HT1080 (cell line): ENCODE measurements at places on chromosomes 5 and 9. TPM values are rescaled to one million over a fixed set of nuclear protein-coding genes. Genes with fewer than 3 reads are reported as not detected.

DNA sequence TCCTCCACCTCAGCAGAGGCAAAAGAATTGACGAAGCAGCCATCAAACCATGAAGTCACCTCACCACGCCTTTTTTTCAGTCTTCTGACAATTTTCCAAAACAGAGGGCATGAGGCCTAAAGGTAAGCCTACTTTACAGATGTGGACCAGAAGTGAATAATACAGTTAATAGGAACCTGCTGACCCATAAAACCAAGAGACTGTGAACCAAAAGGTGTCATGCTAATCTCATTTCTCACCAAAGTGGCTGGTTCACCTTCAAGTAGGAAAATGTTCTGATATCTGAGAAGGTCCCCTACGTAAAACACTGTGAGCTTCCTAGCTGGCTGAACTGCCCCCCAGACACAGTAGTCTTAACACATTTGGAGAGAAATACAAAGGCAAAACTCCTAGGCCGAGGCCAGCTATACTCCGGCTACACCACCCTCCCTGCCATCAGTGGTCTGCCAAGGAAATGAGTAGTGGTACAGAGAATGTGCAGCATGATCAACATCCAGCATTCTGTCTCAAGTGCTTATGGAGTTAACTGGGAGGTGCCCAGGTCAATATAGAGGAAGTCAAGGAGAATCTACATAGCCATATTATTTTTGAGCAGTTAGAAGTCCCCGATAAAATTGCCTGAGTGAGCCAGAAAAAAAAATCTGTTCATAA, 19.3 kb upstream of the F2RL2 start:
- peak; percentile 74 for DNase-seq

DNA sequence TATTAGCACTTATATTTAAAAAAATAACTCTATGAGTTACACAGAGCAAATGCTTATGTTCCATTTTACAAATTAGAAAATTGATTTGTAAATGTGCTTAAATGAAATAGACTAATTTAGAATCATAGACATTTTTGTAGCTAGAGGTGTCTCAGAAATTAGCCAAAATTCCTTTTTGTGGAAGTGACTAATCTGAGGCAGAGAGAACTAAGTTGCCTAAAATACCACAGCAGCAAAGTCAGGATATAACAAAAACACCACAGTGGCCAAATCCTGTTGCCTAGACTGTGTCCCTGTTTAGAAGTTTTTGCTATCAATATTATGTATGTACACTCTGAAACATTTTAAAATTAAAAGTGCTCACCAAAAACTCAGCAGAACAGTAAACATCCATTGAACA, 18.7 kb downstream of the ADAMTSL1 start:
- DNase-seq, result peak; percentile 63

DNA sequence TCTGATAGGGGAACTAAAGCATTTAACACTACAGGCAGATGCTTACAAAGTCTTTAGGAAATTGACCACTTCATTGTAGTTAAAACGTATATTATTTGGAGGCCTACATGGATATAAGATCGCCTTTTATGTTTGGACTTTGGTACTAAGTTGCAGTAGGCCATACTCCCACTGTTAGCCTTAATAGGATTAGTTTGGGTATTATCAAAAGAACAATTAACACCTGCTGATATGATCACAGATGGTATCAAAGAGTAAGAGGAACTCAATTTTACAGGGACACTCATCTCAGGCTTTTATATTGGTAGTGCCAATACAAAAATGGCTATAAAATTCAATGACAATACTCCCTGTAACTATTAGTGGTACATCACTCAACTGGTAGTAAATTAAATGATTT, 1183.0 kb downstream of the MAT2B start:
- DNase-seq, result no peak

GRCh38 chr9:37209431-37210386, 89.3 kb downstream of the ZCCHC7 start:
- DNase-seq, result no peak

- DNase-seq, result no peak
Observed at GRCh38 chr5:83741571-83741970, 20.9 kb upstream of the HAPLN1 start.

DNA sequence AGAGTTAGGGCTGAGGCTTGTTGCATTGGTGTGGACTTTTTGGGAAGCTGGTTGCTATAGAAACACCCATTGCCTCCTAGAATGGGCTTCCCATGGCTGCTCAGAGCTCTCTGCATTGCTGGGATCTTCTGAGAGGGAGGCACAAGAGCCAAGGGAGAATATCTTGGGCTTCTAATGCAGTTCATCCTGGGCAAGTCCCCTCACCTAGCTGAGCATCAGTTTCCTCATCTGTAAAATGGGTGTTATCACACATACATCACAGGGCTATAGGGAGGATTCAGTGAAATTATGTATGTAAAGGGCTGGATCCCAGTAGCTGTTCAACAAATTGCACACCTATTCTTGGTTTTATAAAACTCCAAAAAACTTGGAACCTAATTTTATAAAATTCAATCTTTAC, 106.1 kb upstream of the ALDH1B1 start:
- no peak for DNase-seq

- no peak for DNase-seq
Observed at GRCh38 chr5:173835661-173836060, 52.5 kb upstream of the CPEB4 start.

DNA sequence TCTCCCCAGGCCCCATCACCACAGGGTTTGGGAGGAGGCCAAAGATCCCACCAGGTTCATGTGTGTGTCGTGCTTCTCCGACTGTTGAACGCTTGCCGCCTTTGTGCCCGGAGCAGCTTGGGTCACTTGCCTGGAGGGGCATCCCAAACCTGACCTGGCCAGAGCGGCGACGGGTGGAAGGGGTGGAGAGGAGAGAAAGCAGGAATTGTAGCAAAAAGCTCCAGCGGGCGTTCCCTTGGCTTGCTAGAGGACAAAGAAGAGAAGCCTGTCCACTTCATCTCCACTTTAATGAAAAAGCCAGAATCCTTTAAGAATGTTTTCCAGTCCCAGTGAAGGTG, 2.9 kb upstream of the TRIM41 start:
- DNase-seq, result no peak

- no peak for DNase-seq
Observed at GRCh38 chr9:109843641-109844040, 63.6 kb downstream of the PALM2AKAP2 start.

DNA sequence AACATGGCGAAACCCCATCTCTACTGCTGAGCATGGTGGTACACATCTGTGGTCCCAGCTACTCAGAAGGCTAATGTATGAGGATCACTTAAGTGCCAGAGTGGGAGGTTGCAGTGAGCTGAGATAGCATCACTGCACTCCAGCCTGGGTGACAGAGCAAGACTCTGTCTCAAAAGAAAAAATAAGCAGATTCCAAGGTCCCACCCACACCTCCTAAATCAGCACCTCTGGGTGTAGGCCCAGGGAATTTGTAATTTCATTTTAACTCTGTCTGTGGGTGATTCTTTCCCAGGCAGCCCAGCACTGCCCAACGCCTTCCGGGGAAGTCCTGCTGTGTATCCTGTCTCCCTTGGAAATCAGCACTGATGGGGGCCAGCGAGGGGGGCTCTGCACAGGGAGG, 12.5 kb downstream of the CAMK2A start:
- no peak for DNase-seq

DNA sequence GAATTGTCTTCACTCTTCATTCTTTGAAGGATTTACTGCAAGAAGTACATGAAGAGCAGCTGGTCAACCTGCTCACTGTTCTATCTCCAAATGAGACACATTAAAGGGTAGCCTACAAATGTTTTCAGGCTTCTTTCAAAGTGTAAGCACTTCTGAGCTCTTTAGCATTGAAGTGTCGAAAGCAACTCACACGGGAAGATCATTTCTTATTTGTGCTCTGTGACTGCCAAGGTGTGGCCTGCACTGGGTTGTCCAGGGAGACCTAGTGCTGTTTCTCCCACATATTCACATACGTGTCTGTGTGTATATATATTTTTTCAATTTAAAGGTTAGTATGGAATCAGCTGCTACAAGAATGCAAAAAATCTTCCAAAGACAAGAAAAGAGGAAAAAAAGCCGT, 37.6 kb downstream of the FXN start:
- no peak for DNase-seq

DNA sequence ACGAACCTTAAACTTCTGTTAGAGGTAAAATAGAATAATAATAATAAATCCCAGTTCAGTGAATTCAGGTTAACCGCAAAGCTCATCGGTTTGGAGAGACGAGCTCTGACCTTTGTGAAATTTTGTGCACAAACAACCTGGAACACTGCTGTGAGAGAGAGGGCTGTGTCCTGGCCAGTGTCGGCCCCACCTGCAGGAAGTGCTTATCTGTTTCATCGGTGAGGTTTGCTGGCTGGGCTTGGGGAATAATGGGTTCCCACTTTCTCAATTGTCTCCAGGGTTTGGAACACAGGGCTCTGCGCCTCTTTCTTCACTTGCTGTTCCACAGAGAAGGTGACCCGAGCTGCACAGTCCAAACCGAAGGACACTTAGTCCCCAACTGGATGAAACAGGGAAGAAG, 19.3 kb upstream of the CLPTM1L start:
- DNase-seq, result no peak

DNA sequence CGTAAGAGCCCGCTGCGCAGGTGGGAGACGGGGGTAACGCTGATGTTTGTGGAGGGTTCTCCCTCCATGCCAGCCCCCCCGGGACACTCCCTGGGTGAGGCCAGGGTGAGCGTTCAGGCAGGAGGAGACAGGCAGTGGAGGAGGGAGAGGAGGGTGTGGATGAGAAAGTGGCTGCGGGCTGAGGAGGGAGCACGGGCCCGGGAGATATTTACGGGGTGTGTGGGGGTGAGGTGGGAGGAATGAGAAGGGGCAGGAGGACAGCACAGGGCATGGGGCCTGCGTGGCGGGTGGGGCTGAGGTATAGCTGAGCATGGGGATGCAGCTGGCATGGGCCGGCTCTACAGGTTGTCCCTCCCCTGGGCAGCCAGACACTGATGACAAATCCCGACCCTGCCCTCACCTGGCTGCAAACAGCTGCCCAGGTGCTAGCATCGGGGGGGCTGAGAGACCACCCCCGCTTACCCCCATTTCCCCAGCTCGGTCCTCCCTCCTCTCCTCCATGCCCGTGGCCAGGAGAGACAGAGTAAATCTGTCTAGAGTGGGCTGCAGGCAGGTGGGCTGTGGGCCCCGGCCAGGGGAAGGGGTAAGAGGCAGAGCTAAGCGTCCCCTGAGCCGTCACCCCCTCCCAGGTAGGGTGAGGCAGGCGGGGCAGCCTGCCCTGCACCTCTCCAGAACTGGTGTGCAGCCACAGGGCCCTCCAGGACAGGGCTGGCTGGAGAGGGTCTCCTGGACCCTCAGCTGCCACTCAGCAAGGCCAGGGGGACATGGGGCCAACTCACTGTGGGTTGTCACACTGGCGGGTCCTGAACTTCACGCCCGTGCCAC, 79.2 kb downstream of the ZNF354C start:
- no peak for DNase-seq

GRCh38 chr9:115277301-115277700, 159.3 kb upstream of the TNC start:
- no peak for DNase-seq

FBN2 gene
- 12.8 and 14.0 TPM in 2 replicates for total RNA-seq

ANKRA2 gene
- 11.7 and 16.0 TPM in 2 replicates for total RNA-seq

CDC14B gene
- 5.2 and 8.2 TPM in 2 replicates for total RNA-seq

GLRA1 gene
- not detected in 2 replicates for total RNA-seq

ALG2 gene
- total RNA-seq, result 34.0 and 34.4 TPM in 2 replicates
